ENCODE measurements at places on chromosomes 7 and 10.

GRCh38 chr10:36391405-36391804, 734.0 kb upstream of the ANKRD30A start:
- no peak for DNase-seq

GRCh38 chr10:65491799-65492198, 1434.0 kb upstream of the LRRTM3 start:
- no peak for DNase-seq

DNA sequence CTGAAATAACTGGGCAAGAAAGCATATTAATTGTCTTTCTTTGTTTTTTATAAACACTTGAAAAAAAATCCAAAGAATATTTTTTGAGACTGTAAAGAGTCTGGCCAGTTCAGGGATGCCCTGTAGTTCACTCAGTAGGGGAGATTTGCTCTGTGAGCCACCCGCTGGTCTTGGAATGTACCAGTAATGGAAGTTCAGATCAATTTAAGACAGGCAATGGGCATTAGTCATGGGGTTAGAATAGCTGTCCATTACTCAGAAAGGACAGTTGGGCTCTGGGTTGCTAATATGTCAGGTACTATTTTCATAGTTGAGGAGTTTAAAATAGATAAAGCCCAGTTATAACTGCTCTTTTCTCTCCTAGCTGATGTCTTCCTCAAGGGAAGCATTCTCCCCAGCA, 38.7 kb downstream of the A1CF start:
- DNase-seq = no peak

- no peak for DNase-seq
Measured at GRCh38 chr7:15836041-15836440, 149.6 kb upstream of the MEOX2 start.

DNA sequence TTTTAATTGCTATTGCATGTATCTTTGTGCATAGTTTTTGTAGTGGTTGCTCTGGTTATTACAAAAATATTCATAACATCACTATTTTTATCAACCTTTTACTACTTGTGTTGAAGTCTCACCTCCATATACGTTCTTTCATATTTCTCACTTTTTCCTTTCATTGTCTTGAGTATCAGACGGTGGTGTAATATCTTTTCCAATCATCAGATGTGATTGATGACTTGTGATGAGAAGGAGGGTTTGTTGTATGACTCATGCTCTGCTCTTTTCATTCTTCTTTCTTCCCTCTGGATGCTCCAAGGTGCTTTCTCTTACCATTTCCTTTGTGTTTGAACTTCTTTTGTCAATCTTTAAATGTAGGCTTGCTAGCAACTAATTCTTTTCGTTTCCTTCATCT, 310.2 kb downstream of the TNS3 start:
- DNase-seq = no peak

DNA sequence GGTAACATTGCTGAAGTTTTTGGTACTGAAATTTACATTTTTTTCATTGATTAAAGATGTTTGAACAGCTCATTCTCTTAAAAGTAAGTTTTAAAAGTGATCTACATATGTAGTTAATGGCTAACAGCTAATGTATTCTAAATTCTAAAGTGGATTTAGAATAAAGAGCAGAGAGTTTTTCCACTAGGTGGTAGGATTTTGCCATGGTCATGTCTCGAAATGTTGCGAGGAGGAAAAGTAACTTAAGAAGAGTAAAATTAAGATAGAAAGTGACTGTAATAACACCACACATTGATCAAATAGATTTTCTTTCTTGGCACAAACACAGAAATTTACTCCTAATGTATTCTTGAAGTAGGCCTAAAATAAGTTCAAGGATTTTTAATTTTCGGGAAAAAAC, 19.8 kb downstream of the LSMEM1 start:
- DNase-seq = no peak

DNA sequence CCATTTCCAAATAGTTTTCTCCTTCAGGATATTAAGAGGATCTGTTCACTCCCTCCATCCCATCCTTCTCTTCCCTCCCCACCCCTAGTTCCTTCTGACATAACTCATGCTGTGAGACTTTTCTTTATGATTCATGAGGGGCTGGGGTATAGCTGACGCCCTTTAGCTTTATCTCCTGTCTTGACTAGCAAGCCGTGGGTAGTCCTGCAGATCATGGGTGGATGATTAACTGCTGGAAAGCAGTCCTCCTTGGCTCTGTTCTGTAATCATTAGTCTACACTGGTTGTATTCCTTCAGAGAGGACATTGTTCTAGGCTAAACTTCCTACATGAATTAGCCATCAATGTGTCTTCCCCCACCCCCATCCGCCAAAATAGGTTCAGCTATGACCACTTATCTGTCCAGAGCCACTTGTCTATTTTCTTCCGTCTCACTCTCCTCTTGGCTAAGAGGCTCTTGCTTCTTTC, 135.4 kb downstream of the LRRC4 start:
- no peak for DNase-seq

Measured in DMS153 (cell line).